ENCODE measurements at places on chromosomes 7 and 10.

- peaks cover 9% of the 10 kb centered on the region for H3K27me3 ChIP-seq
- DNase-seq, result no peak
- H3K36me3 ChIP-seq, result no peaks in the 10 kb centered on the region
- H3K27ac ChIP-seq, result no peak overlapping the region
- H3K4me3 ChIP-seq, result no peak overlapping the region
Measured at GRCh38 chr10:67225226-67225625, 299.4 kb downstream of the LRRTM3 start.

DNA sequence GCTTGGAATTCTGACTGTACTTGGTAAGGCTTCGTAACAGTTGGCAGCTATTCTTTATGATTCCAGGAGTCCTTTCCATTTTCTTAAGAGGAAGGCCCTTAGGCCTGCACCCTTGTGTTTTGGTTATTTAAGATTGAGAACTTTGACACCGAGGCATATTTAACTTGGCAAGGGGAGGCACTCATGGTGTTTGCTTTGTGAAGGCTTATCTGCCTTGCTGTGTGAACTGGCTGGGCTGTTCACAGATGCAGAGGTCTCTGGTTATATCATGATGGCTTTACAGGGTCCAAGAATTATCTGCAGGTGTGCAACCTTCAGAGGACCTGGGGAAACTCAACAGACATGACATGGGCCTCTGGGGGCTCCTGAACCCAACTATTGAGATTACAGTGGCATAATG, 833 bp upstream of the PNLIPRP1 start:
- no peak overlapping the region for H3K4me3 ChIP-seq
- no peaks in the 10 kb centered on the region for H3K36me3 ChIP-seq
- H3K27me3 ChIP-seq, result no peaks in the 10 kb centered on the region
- no peak overlapping the region for H3K27ac ChIP-seq

- H3K36me3 ChIP-seq, result no peaks in the 10 kb centered on the region
- no peak for DNase-seq
- no peaks in the 10 kb centered on the region for H3K4me1 ChIP-seq
Measured at GRCh38 chr10:90197766-90198165, 496.4 kb downstream of the KIF20B start.

DNA sequence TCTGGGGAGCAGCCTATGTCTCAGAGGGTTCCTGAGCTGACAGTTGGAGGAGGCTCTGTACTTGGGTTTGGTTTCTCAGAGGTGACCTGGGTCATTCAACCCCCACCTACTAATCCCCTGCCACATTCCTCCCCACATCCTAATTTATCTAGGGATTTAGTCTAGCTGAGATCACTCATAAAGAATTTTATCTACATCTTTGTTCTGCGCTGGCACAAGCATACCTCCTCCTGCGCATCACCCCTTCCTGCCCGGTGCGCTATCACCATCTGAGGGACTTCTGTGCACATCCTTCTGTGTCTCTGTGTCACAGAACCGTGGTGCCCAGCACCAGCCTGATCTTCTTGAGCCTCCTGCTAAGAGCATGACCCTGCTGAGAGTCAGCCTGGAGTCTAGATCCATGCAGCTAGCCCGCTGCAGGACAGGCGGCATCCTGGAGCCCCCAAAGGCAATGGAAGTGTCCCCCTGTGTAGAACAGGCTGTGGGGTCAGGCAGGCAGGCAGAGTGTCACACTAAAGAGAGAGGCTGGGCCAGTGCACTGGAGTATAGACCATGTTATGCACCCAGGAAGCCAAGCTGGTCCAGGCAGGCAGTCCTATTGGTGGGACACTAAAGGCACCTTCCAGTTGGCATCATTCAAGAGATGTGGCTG, 63.6 kb downstream of the ARHGAP22 start:
- no peaks in the 10 kb centered on the region for H3K36me3 ChIP-seq
- DNase-seq, result no peak
- peaks cover 21% of the 10 kb centered on the region for H3K27me3 ChIP-seq

DNA sequence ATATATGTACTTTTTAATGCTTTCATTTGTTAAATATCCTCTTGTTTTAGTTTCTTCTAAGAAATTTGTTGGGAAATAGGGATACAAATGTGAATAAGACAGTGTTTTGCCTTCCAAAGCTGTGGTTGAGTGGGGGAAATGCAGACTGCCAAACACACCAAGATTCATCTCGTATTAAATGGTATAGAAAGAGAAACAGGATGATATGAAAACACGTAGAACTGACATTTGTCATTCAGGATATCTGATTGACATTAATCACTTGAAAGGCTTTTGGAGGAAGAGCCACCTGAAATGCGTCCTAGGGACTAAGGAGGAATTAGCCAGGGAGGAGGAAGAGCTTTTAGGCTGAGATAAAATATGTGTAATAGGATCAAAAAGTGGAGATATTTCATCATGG, 287.4 kb upstream of the SEMA3C start:
- H3K27ac ChIP-seq, result no peak overlapping the region
- no peaks in the 10 kb centered on the region for H3K36me3 ChIP-seq
- no peaks in the 10 kb centered on the region for H3K4me1 ChIP-seq
- no peak overlapping the region for H3K4me3 ChIP-seq
- no peak for DNase-seq

DNA sequence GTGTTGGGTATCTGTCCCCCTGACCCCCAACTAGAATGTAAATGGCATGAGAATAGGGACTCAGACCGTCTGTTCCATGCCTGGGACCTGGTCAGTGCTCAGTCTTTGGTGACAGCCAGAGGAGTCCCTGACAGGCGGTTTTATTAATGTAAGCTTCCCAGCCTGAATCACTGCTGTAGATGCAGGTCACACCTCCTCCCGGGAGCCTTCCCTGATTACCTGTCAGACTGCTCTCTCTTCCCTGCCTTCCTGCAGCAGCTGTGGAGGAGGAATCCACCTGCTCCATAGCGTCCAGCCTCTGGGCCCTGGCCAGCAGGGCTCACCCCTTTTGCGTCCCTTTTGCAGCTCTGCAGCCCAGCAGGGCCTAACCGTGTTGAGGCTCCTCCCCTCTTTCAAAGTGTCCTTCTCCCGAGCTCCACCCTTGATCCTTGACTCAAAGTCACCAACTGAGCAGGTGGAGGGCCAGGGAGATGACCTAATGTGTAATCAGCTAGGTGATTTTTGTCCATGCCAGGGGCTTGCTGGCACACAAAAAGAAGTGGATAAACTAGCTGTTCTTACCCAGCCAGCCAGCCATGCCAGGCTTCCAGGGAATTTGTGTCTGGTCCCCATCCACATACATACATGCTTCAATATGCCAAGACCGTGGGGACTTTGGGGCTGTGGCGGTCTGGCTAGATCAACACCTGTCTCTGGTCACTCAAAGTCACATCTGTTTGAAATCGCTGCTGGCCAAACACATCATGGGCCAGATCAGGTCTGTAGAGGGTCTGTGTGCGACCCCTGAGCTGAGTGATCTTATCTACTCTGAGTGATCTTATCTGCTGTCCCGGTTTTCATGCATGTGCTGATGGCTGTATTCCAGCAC, 195.1 kb downstream of the CCDC3 start:
- H3K27me3 ChIP-seq, result no peaks in the 10 kb centered on the region
- no peaks in the 10 kb centered on the region for H3K36me3 ChIP-seq
- DNase-seq, result no peak
- no peak overlapping the region for H3K4me3 ChIP-seq
- H3K4me1 ChIP-seq, result peaks cover 8% of the 10 kb centered on the region

- no peaks in the 10 kb centered on the region for H3K4me1 ChIP-seq
- no peaks in the 10 kb centered on the region for H3K36me3 ChIP-seq
- peaks cover 40% of the 10 kb centered on the region for H3K27me3 ChIP-seq
- no peak for DNase-seq
Measured at GRCh38 chr10:111493024-111493625, 416.3 kb downstream of the ADRA2A start.

DNA sequence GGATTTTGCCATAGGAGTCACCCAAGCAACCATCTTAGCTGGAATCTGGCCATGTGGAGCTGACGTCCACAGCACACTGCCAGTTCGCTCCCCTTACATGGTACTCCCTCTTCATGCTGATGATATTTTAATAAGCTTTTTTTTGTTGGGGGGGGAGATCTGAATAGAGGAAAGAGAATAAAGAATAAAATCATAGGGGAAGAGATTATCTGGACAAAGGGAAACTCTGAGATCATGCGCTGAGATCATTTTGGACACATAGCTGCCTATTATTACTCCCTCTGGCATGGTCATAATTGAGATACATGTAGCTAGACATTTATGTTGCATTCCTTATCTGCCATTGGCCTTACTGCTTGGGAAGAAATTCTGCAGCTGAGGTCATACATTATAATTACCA, 282.7 kb downstream of the HTR7 start:
- no peak overlapping the region for H3K4me3 ChIP-seq
- peaks cover 6% of the 10 kb centered on the region for H3K27me3 ChIP-seq
- no peak overlapping the region for H3K27ac ChIP-seq
- H3K4me1 ChIP-seq, result no peaks in the 10 kb centered on the region
- DNase-seq, result no peak

DNA sequence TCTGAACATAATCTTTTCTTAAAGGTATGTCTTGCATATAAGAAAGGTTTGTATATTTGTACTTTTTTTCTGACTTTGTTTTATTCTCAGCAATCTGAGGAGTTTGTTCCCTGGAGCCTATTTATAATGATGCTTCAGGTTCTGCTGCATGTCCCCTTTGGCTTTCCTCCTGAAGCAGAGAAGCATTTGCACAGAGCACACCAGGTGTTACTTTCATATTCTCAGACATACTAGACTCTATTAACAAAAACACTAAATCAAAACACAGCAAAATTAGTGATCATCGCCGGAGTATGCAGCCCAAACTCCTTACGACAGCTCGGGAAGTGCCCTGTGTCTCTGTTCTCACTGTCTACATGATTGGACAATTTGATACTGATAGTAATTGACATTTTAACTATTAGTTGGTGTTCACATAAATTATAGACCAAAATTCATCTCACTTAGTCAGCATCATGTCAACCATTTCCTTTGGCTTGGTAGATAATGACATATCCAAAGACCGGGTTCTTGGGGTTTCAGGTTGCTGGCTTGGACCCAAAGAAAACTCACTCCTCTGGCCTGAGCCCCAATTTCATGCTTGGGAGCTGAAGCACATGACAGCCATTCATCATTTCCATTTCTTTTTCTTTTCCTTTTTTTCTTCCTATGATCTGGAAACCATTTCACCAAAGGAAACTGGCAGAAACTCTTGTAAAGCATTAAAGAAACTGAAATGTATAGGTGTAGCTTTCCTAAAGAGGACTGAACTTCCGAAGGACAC, 400.1 kb upstream of the NRP1 start:
- no peaks in the 10 kb centered on the region for H3K4me1 ChIP-seq
- no peak overlapping the region for H3K4me3 ChIP-seq
- H3K36me3 ChIP-seq, result no peaks in the 10 kb centered on the region
- no peak overlapping the region for H3K27ac ChIP-seq
- H3K27me3 ChIP-seq, result peaks cover 11% of the 10 kb centered on the region
- no peak for DNase-seq

- no peak overlapping the region for H3K4me3 ChIP-seq
- peaks cover 15% of the 10 kb centered on the region for H3K36me3 ChIP-seq
- no peak for DNase-seq
- no peak overlapping the region for H3K27ac ChIP-seq
Measured at GRCh38 chr10:13143766-13144165, 17.6 kb upstream of the MCM10 start.

GRCh38 chr10:133373174-133374090, at the start of gene ECHS1:
ECHS1 (minus strand) TSS chr10:133373354; CDS start chr10:133373333, 21 bp downstream.
- H3K36me3 ChIP-seq, result peaks cover 11% of the 10 kb centered on the region
- peaks cover 6% of the 10 kb centered on the region for H3K4me1 ChIP-seq

GRCh38 chr10:114142018-114142417, 32.0 kb downstream of the CCDC186 start:
- no peaks in the 10 kb centered on the region for H3K4me1 ChIP-seq
- peaks cover 41% of the 10 kb centered on the region for H3K36me3 ChIP-seq
- H3K27me3 ChIP-seq, result no peaks in the 10 kb centered on the region
- H3K27ac ChIP-seq, result no peak overlapping the region
- no peak overlapping the region for H3K4me3 ChIP-seq

DNA sequence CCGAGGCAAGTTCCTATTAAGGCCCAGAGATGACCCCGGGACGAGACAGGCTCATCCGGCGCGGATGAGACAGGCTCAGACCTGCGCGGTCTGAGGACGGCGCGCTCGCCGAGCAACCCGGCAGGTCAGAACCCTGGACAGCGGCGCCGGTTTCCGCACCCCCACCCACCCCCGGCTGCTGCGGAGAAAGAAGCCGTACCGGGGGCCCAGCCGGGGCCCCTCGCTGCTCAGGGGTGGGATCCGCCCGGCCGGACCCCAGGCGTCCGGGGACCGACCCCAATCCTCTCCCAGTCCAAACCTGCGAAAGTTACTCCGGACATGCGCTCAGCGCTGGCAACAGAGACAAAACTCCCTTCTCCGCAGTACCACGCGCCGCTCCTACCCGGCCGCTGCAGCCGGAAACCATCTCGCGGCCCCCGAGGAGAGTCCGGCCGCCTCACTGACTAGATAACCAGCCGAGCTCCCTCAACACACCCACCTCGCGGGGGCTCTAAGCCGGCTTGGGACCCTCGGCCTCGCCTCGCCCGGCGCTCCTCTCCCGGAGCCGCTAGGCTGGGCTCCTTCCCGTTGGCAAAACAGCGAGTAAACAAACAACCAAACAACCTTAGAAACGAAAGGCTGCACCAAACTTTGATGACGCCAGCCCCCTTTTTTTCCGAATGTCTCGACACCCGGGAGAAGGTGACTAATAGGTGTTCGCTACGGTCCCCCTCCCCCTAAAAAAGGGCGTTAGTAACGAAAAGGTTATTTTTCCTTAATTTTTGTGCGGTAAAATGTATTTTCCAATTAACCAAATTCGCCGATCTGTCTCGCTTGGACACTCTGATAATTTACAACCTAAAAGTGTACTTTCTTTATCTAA, 2.3 kb upstream of the DRGX start:
- H3K4me3 ChIP-seq, result peak overlapping the region; percentile 37
- no peaks in the 10 kb centered on the region for H3K36me3 ChIP-seq
- peaks cover 8% of the 10 kb centered on the region for H3K4me1 ChIP-seq
- DNase-seq, result peak; percentile 26

DNA sequence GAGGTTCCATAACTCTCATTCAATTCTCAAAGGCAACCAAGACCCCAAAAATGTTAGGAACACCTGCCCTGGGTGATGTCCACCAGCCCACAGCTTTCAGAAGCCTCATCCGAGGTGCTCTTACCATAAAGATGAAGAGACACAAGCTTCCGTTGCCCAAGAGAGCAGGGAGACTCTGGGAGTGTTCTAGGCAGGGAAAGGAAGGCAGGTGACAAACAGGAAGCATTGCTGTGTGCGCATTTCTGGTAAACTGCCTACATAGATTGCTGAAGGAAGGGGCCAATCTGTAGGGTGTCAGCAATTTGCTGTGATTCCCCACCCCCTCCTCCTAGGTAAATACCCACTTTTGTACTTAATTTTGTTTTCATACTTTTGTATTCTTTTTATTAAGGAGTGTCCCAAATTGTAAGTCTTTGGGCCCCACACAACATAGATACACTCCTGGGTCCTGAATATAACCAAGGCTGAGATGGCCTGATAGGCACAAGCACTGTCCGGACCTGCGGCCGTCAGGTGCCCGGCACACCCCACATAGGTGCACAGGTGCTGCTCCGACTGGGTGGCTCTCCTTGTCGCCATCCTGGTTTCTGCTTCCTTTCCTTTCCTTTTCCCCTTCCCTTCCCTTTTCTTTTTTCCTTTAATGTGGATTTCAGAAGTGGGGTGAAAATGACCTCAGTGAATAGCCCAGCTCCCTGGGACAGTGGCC, 51.4 kb upstream of the SMNDC1 start:
- peaks cover 7% of the 10 kb centered on the region for H3K36me3 ChIP-seq
- no peak for DNase-seq
- peak overlapping the region; percentile 78 for H3K4me3 ChIP-seq
- H3K4me1 ChIP-seq, result peaks cover 51% of the 10 kb centered on the region
- H3K27me3 ChIP-seq, result no peaks in the 10 kb centered on the region

- H3K27ac ChIP-seq, result no peak overlapping the region
- H3K4me3 ChIP-seq, result no peak overlapping the region
- H3K36me3 ChIP-seq, result no peaks in the 10 kb centered on the region
- H3K27me3 ChIP-seq, result no peaks in the 10 kb centered on the region
Measured at GRCh38 chr10:61318429-61318828, 134.8 kb downstream of the TMEM26 start.

Data from central memory CD8-positive, alpha-beta T cell (primary cell).